ENCODE measurements at places on chromosomes 3 and 15.

GRCh38 chr15:95793231-95793630, 537.3 kb upstream of the NR2F2 start:
- no peak for DNase-seq

- DNase-seq: no peak
Measured at GRCh38 chr15:46260937-46261336, 626.1 kb downstream of the SQOR start.

DNA sequence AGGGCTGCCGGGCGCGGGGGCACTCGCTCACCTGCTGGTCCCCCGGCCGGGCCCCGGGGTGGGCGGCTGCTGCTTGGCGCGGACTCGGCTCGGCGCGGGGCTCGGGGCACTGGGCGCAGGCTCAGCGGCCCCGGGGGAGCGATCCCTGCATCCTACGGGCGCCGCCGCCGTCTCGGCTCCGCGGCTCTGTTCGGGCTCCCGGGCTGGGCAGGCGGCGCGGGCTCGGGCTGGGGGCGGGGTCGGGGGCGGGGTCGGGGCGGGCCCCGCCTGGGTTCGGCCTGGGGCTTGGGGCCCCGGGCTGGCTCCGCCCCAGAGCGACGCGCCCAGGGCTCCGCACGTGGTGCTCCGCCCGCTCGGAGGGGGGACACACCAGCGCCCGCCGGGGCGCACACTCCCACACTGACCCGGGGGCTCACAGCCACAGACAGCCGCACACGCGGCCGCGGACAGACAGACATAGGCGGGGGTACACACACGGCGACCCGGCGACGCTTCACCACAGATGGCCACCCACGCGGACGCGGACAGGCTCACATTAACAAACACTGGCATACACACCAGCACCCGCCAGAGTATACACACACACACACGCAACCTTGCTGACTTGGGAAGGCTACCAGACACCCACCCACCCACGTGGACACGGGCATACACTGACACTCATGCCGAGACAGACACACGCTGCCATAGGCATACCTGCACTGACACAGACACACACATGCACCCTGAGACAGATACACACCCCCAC, at the start of gene SCN5A:
SCN5A (minus strand) TSS at position 188 of the 748 bp plus-strand sequence. CDS start 16,380 bp downstream, outside the sequence.
- peak; percentile 79 for DNase-seq

- DNase-seq: peak; percentile 84
Measured at GRCh38 chr15:81106560-81106959, 27.5 kb upstream of the CFAP161 start.

DNA sequence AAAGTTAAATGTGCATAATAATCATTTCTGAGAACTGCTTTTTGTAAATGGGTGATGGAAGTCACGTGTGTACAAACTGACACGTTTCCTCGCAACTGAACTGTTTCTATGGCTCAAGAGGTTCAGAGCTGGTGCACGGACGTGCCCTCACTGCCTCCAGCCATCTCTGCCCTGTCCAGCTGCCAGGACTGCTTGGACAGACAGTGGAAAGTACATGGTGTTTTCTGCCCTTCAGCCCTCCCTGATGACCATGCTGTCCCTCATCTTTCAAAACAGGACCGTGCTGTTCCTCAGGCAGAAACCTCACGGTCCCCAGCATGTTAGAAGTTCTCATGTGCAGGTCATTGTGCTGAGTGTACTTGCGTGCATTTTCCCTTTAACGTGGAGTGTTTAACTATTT, 38.7 kb downstream of the GJD2 start:
- no peak for DNase-seq

DNA sequence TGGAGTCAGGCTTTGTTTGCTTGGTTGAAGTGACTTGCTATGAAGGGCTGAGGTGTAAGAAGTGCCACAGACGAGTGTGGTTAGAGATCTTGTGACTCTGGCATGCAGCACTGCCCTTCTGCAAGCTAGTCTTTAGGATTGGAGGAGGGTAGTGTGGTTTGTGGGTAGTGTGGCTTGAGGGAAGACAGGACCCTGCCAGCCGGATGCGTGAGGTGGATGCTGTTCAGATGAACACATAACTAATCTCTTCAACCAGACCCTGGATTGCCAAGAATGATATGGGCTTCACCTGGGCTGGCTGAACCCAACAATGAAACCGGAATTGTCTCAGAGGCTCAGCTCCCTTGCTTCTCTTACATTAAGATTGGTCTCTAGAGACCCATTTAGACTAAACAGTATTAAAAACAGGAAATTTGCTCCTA, 32.7 kb downstream of the STARD9 start:
- DNase-seq: no peak

- peak; percentile 82 for DNase-seq
Measured at GRCh38 chr15:69804786-69805185, 292.9 kb downstream of the TLE3 start.

GRCh38 chr3:107962946-107963345, 127.9 kb downstream of the CD47 start:
- no peak for DNase-seq

DNA sequence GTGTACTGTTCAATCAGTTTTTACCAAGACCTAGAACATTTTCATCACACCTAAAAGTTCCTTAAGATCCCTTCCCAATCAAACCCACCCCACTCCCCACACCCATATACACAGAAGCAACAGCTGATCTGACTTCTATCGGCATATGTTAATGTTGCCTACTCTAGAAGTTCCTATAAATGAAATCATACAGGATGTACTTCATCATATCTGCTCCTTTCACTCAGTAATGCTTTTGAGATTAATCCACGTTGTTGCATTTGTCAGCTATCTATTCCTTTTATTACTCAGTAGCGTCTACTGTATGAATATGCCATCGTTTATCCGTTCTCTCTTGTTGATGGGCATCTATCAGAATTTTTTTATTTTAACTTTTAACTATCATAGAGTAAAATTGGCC, 14.3 kb upstream of the FILIP1L start:
- DNase-seq: no peak

- DNase-seq: no peak
Measured at GRCh38 chr3:25272090-25272489, 156.0 kb upstream of the RARB start.

DNA sequence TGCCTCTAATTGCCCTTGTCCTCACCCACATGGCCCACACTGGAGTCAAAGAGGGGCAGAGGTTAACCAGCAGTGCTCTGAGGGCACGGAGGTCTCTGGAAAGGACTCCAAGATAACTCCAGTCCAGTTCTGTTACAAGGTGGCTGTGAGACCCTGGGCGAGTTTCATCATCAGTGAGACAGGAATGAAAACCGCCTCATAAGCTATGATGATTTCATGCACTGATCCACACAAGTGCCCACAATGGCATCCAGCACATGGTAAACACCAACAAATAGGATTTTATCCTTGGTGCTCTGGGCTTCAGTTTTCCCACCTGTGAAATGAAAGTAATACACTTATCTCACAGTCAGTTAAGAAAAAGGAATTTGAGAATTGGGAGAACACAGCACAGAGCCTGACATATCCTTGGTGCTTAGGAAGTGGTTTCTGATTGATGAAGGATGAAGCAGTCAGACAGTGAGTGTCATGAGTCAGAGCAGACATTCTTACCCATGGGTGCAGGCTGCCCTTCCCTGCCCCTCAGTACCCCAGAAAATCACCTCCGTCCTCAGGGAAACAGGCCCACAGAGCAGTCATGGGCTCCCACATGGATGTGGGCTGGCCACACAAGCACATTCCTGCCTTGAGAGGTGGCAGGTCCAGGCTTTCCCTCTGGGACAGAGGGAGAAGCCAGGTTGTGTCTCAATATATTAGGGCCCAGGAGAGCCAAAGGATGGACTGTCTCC, 48.4 kb downstream of the DAPK2 start:
- DNase-seq: no peak

DNA sequence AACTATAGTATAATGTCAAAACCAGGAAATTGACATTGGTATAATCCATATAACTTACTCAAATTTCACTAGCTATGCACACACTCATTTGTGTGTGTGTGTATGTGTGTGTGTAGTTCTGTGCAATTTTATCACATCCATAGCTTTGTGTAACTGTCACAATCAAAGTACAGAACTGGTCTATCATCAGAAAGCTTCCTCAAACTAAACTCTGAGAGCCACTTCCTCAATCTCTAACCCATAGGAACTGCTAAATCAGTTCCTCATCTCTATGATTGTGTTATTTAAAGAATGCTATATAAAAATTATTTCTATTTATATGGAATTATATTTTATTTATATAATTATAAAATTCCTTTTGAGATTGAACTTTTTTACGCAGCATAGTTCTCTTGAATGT, 18.1 kb downstream of the LNP1 start:
- peak; percentile 56 for DNase-seq

DNA sequence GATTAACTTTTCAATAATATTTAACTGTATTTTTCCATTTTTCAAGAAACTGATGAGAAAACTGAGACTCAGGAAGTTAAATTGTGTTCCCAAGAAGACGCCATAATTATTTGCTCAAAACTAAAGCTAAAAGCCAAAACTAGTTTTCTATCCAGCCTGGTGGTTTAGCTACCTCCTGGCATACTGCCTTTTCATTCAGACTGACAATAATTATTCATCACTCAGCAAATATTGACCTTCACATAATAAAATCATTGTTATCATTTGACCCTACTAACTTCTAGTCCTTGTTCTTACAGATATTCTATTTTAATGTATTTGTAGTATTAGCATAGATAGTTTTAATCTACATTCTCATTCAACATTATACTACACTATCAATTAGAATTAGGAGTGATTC, 210.6 kb upstream of the GADL1 start:
- DNase-seq: no peak

DNA sequence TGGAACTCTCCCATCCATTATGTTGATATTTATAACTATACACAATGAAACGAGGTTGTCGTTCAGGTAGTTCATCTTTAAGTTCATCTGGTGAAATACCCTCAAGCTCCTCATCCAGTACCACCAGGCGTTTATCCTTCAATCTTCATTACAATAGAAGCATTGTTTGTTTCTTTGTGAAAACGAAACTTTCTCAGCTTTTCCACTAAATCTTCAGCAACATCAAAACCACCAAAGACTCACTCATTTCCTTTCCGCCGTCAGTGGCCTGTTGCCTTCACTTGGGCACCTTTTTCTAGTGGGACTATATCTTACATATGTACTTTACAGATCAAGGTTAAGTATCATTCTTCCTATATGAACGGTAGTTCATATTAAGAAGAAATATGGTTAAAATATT, 44.1 kb upstream of the TFG start:
- no peak for DNase-seq

GRCh38 chr3:73036694-73037591, 24.5 kb upstream of the EBLN2 start:
- DNase-seq: no peak

DNA sequence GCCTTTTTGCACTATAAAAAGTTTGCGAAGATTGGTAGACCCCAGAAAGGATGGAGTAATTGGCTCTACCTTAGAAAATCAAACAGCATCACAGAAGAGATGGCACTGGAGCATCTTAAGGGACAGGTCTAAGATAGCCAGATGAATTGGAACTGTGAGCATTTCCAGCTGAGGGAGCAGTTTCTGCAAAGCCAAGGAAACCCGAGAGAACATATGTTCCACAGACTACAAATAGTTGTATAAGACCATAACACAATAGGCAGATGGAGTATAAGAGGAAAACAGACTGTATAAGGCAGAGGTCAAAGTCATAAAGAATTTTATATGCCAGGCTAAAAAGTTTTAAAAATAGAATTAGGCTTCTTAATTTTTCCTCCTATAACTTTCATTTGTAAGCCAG, 46.0 kb downstream of the TSC22D2 start:
- DNase-seq: no peak

DNA sequence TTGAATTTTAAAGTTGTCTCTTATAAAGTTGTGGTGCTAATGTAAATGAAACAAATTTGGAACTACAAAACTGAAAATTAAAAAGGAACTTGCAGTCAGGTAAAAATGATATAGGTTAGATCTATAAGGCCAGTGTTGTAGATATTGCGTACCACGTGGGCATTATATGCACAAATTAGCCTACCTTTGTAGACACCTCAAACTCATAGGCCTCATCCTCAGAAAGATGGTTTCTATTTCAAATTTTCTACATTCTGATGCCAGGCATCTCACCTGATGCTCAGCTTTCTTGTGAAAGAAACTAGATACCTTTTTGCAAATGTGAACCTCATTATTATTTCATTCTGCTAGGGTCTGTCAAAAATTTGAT, 25.6 kb downstream of the TMEM207 start:
- DNase-seq: no peak

DNA sequence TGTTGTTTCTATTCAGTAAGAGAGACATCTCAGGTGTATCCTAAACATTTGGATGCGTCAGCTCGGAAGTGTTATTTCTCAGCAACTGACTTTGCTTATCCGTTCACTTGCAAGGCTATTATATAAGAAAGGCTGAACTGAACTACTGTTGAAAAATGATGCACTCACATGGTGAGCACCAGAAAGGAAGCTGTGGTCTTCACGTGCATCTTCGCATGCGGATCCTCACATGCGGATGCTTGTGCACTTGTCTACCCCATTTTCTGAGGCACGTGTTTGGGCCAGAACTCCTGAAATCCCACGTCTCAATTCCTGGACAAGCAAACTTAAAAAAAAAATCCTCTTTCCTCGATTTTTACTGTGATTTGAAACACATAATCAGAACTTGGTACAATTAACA, 63.2 kb downstream of the PDZRN3 start:
- no peak for DNase-seq
